ENCODE measurements at places on chromosomes 13 and 19. TPM values are rescaled to one million over a fixed set of nuclear protein-coding genes. Genes with fewer than 3 reads are reported as not detected.

DNA sequence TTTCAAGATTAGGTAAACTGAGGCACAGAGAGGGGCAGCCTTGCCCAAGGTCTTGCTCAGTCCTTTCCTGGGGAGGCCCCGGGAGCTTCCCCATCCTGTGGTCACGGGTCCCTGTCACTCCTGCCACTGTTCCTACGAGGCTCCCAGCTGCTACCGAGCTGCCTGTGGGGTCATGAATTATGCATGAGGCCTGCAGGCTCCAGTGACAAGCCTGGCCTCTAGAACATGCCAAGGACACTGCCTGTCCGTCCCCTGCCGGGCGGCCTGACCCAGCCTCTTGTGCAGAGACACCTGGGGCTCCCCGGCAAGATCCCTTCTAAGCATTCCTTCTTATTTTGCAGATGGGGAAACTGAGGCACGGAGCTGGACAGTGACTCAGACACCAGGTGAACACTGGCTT, 2.7 kb downstream of the FCHO1 start:
- no peak overlapping the region for H3K4me3 ChIP-seq
- no peak overlapping the region for H3K27ac ChIP-seq
- peaks cover 13% of the 10 kb centered on the region for H3K4me1 ChIP-seq
- no peak for DNase-seq
- no peaks in the 10 kb centered on the region for H3K36me3 ChIP-seq
- H3K27me3 ChIP-seq = peaks cover 9% of the 10 kb centered on the region

GRCh38 chr19:1265615-1266128, 3.5 kb upstream of the CIRBP start:
- no peaks in the 10 kb centered on the region for H3K27me3 ChIP-seq
- peaks cover 51% of the 10 kb centered on the region for H3K4me1 ChIP-seq
- H3K27ac ChIP-seq = peak overlapping the region; percentile 83
- peaks cover 78% of the 10 kb centered on the region for H3K36me3 ChIP-seq
- H3K4me3 ChIP-seq = peak overlapping the region; percentile 92

The ERF gene
- 124 TPM for total RNA-seq

The ZNF776 gene
- 21.6 TPM for total RNA-seq

DNA sequence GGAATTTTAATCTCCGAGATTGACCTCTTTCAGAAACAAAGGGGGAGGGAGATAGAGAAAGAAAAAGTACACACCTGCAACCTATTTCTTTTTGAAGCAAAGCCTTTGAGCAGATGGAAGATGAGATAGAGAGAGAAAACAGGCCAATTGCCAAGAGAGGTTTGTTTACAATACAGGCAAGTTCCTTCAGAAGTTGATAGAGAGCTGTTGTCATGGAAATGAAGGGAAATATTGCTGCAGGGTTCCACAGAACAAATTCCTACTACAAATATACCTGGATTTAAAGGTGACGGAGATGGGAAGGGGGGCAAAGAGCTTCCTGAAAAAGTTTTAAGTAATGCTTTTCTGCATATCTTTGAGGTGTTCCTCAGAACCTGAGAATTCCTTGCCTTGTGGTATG, 388.4 kb downstream of the NDFIP2 start:
- no peaks in the 10 kb centered on the region for H3K36me3 ChIP-seq
- peak overlapping the region; percentile 26 for H3K4me3 ChIP-seq
- no peak overlapping the region for H3K27ac ChIP-seq
- DNase-seq = peak; percentile 0
- no peaks in the 10 kb centered on the region for H3K27me3 ChIP-seq

DNA sequence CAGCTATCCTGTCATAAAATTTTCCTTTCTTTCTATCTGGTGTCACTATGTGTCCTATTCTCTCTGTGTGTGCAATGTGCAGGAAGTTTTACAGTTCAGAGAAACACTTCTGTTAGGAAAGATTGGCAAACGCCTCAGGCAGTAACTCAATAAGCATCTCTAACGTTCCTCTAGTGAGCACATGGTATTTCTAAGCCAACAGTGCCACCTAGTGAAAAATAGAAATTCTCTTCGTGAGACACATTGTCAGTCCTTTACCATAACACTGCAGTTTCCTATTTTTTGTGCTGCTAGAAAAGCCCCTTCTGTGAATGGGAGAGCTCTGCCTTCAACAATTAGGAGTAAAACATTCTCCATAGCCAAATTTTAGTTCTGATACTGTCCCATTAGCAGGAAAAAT, 50.7 kb downstream of the ZNF723 start:
- no peak overlapping the region for H3K27ac ChIP-seq
- H3K36me3 ChIP-seq = no peaks in the 10 kb centered on the region
- no peak for DNase-seq
- no peak overlapping the region for H3K4me3 ChIP-seq
- no peaks in the 10 kb centered on the region for H3K27me3 ChIP-seq

- no peak overlapping the region for H3K27ac ChIP-seq
- H3K4me1 ChIP-seq = no peaks in the 10 kb centered on the region
Measured at GRCh38 chr13:76980075-76980718, 11.7 kb upstream of the CLN5 start.

- H3K27me3 ChIP-seq = no peaks in the 10 kb centered on the region
- peaks cover 9% of the 10 kb centered on the region for H3K4me1 ChIP-seq
- DNase-seq = no peak
- no peak overlapping the region for H3K27ac ChIP-seq
Measured at GRCh38 chr13:73303851-73304250, 245.0 kb downstream of the KLF5 start.

- no peaks in the 10 kb centered on the region for H3K27me3 ChIP-seq
- DNase-seq = peak; percentile 32
- H3K36me3 ChIP-seq = peaks cover 51% of the 10 kb centered on the region
- peaks cover 31% of the 10 kb centered on the region for H3K4me1 ChIP-seq
- peak overlapping the region; percentile 81 for H3K27ac ChIP-seq
- H3K4me3 ChIP-seq = peak overlapping the region; percentile 90
Measured at GRCh38 chr19:33063753-33064457, 783 bp downstream of the RHPN2 start.

The WDR87 gene
- total RNA-seq = not detected

The ERICH6B gene
- not detected for total RNA-seq

GRCh38 chr19:41883821-41884733, 1.1 kb downstream of the ARHGEF1 start:
- peak overlapping the region; percentile 73 for H3K4me3 ChIP-seq
- peaks cover 16% of the 10 kb centered on the region for H3K27me3 ChIP-seq
- H3K36me3 ChIP-seq = peaks cover 50% of the 10 kb centered on the region
- DNase-seq = peak; percentile 98

- peaks cover 8% of the 10 kb centered on the region for H3K4me1 ChIP-seq
- H3K36me3 ChIP-seq = peaks cover 21% of the 10 kb centered on the region
- H3K27ac ChIP-seq = no peak overlapping the region
- no peak for DNase-seq
Measured at GRCh38 chr19:1384478-1385110, 887 bp downstream of the NDUFS7 start.

The KLK1 gene
- not detected for total RNA-seq

GRCh38 chr19:18234194-18234593, 8.0 kb upstream of the PDE4C start:
- H3K4me3 ChIP-seq = no peak overlapping the region
- H3K27me3 ChIP-seq = peaks cover 65% of the 10 kb centered on the region
- H3K27ac ChIP-seq = no peak overlapping the region

The ZFR2 gene
- not detected for total RNA-seq

- no peak overlapping the region for H3K27ac ChIP-seq
- peaks cover 6% of the 10 kb centered on the region for H3K4me1 ChIP-seq
- H3K36me3 ChIP-seq = peaks cover 6% of the 10 kb centered on the region
Measured at GRCh38 chr19:34505321-34506025, 23.9 kb downstream of the WTIP start.

DNA sequence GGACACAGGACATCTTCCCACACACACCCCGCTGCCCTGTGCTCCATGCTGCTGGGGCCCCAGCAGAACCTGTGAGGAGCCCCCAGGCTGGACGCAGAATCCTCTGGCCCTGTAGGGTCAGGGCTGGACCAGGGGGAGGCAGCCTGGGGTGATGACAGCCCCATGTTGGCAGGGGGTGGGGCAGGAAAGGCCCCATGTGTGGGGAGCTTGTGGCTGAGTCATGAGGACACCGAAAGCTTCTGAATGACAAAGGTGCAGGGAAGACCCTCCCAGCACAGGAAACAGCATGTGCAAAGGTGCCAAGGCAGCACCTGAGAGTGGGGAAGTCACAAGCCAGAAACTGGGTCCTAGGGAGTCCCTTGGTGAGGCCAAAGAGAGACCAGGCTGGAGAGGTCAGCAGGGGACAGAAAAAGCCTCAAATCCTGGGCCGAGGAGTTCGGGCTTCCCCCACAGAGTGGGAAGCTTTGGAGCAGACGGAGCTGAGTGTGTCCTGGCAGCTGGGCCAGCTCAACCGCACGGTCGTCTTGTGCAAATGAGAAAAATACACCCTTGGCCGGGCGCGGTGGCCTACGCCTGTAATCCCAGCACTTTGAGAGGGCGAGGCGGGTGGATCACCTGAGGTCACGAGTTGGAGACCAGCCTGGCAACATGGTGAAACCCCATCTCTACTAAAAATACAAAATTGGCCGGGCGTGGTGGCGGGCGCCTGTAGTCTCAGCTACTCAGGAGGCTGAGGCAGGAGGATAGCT, 17.5 kb downstream of the ATP8B3 start:
- no peak for DNase-seq
- H3K4me3 ChIP-seq = no peak overlapping the region
- H3K36me3 ChIP-seq = peaks cover 4% of the 10 kb centered on the region
- peaks cover 8% of the 10 kb centered on the region for H3K4me1 ChIP-seq
- no peaks in the 10 kb centered on the region for H3K27me3 ChIP-seq

DNA sequence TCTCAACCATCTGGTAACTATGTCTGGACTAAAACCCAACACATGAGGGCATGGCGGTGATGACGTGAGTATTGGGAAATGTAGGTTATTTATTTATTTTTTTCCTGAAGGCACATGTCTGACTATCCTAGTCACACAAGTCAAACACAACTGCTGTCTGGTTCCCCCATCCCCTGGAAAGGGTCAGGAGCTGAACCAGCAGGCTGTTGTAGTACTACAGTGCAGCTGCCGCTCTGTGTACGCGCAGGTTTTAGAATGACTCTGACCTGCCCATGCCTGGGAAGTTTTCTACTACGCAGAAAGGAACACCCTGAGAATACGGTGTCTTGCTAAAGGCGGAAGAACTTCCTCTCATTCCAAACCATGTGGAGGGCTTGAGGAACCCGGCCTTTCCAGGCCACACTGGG, 1.2 kb downstream of the SLC7A1 start:
- peak; percentile 50 for DNase-seq
- H3K27me3 ChIP-seq = no peaks in the 10 kb centered on the region
- H3K27ac ChIP-seq = peak overlapping the region; percentile 46
- peaks cover 51% of the 10 kb centered on the region for H3K36me3 ChIP-seq
- H3K4me3 ChIP-seq = peak overlapping the region; percentile 70
- H3K4me1 ChIP-seq = peaks cover 48% of the 10 kb centered on the region

The SLC7A10 gene
- total RNA-seq = not detected

- peak; percentile 94 for DNase-seq
- H3K4me3 ChIP-seq = no peak overlapping the region
- peaks cover 37% of the 10 kb centered on the region for H3K4me1 ChIP-seq
- no peaks in the 10 kb centered on the region for H3K27me3 ChIP-seq
- H3K36me3 ChIP-seq = peaks cover 40% of the 10 kb centered on the region
Measured at GRCh38 chr19:42279902-42280814, 11.1 kb downstream of the CIC start.

DNA sequence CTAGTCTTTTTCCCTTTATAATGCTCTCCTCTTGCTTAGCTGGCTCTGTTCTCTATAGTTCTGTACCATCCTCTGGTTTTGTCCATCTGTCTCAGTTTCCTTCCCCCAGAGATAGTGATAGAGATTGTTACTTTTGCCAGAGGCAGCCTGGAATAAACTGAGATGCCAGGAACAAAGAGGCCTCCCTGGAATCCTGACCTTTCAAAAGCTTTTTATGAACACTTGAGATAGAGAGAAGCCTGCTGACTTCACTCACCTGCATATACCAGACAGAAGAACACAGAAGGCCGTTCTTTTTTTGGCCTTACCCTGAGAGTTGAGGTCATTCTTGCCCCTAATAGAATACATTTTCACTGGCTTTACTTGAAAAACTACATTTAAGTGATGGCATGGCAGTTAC, 150.2 kb downstream of the LHFPL6 start:
- H3K27me3 ChIP-seq = peaks cover 19% of the 10 kb centered on the region
- DNase-seq = no peak
- H3K27ac ChIP-seq = no peak overlapping the region
- H3K36me3 ChIP-seq = no peaks in the 10 kb centered on the region

The PRSS57 gene
- total RNA-seq = not detected

DNA sequence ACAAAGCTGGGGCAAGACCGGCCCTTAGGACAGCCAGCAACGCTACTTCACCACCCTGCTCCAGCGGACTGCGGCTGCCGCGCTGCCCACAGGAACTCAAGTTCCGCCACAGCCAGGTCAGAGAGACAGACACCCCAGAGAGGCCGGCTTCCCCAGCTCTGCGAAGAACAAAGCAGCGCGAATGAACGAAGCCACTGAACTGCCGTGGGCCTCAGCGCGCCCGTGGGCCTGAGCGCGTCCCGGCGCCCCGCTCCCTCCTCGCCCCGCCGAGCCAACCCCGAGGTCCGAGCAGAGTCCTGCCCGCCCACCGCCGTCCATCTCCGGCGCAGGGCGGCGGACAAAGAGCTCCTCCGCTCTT, 158.4 kb downstream of the RNF17 start:
- H3K27ac ChIP-seq = peak overlapping the region; percentile 96
- peak; percentile 1 for DNase-seq
- H3K4me1 ChIP-seq = peaks cover 6% of the 10 kb centered on the region
- H3K4me3 ChIP-seq = peak overlapping the region; percentile 89
- no peaks in the 10 kb centered on the region for H3K27me3 ChIP-seq
- peaks cover 15% of the 10 kb centered on the region for H3K36me3 ChIP-seq

DNA sequence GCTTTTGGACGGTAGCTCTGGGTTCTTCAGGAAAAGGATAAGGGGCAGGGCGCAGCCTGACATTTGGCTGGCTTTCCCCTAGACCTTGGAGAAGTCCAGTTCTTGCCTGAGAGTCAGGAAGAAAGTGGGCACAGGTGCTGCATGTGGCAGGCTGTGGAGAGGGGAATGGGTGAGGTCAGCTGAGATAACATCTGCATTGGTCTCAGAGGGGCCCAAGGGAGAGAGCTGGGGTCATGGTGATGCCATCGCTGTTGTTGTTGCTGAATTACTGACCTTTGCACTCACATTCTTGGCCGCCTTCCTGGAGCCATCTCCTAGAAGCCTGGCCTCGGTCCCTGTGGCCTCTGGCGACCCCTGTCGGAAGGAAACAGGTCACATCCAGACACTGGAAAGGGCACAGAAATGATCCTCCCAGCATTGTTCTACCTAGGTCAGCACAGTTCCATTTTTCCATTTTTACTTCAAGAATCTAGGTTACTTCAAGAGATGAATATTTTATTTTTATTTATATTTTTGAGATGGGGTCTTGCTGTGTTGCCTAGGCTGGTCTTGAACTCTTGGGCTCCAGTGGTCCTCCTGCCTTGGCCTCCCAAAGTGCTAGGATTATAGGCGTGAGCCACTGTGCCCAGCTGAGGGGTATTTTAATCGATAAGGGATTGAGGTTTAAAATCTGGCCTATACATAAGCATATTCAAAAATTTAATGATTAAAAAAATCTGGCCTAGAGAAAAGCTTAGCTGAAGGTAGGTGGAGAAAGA, 6.5 kb upstream of the LIPE start:
- H3K36me3 ChIP-seq = peaks cover 4% of the 10 kb centered on the region
- peaks cover 19% of the 10 kb centered on the region for H3K4me1 ChIP-seq
- no peak overlapping the region for H3K4me3 ChIP-seq
- DNase-seq = peak; percentile 88
- H3K27me3 ChIP-seq = no peaks in the 10 kb centered on the region

- no peaks in the 10 kb centered on the region for H3K27me3 ChIP-seq
- H3K36me3 ChIP-seq = no peaks in the 10 kb centered on the region
- H3K4me1 ChIP-seq = no peaks in the 10 kb centered on the region
Measured at GRCh38 chr13:93118081-93118615, 108.5 kb upstream of the GPC6 start.

The ZNF8 gene
- 12.1 TPM for total RNA-seq

GRCh38 chr13:47111499-47111898, 214.6 kb upstream of the HTR2A start:
- peaks cover 42% of the 10 kb centered on the region for H3K4me1 ChIP-seq
- no peaks in the 10 kb centered on the region for H3K36me3 ChIP-seq
- no peaks in the 10 kb centered on the region for H3K27me3 ChIP-seq

The TGFBR3L gene
- 1.6 TPM for total RNA-seq
